OCI-M1 (cell line): ENCODE measurements at places on chromosomes 4 and X.
A peak's percentile ranks its signal among the peaks of the same experiment; 100 is the strongest.

DNA sequence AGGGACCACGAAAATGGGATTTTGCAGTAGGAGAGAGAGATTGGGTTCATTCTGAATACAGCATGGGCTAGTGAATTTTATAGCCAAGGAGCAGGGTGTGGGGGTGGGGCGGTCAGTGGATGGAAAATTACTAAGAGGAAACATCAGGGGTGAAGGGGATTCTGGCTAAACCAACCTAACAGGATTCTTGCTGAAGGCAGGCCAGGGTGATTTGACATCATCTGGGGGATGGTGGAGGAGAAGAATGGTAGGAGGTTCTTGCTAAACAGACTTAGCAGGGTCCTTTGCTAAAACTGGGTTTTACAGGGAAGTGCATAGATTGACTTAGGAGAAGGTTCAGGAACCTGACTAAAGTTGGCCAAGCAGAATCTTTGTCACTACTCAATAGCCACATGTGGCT lies 91.9 kb downstream of the DNAAF6 start:
- DNase-seq = no peak

GRCh38 chr4:185933078-185933581 lies 121.1 kb upstream of the SORBS2 start:
- DNase-seq = no peak

DNA sequence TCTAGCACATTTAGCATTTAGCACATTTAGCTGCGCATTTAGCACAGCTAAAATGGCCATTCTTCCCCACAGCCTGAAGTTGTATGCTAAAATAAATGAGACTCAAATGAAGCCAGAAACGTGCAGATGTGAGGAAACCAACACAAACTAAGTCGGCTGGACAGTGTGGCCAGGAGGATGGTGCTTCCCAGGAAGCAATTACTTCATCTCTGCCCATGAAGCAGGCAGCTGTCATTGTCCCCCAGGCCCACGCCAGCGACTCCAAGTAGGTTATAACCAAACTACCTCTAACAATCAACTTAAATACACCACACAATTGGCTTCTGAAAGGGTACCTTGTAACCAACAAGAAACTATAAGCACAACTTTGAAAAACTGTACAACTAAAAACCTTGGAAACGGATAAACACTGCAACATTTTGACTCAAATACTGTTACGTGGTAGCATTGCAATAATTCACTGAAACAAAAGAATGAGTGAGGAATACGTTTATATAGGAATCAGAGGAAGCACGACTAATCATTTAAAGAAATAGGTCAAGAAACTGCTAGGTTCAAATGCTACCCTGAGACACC lies 39.2 kb downstream of the AFAP1 start:
- DNase-seq = no peak

GRCh38 chr4:3644849-3645627 lies 112.8 kb upstream of the LRPAP1 start:
- no peak for DNase-seq

- DNase-seq = no peak
Measured at GRCh38 chrX:31388946-31389345, 317.1 kb upstream of the FTHL17 start.

- DNase-seq = peak; percentile 28
Measured at GRCh38 chr4:17494258-17495190, 17.4 kb downstream of the QDPR start.

DNA sequence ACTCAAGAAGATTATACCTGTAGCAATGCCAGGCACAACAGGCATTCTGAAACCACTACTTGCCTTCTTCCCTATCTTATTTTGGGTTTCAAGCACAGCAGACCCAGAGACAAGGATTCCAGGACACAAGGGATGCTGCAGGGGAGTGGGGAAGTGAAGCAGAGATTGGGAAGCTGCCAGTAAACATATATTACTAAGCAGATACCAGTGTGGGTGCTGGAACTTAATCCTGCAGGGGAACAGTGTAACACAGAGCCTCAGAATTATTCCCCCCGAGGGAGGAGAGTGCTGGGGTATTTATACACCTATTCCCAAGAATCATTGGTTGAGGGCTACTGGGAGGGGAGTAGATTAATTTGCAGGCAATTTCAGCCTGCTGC lies 33.3 kb upstream of the MAML3 start:
- DNase-seq = no peak

GRCh38 chr4:157004279-157005161 lies 32.9 kb upstream of the PDGFC start:
- peak; percentile 80 for DNase-seq

GRCh38 chrX:14948691-14949090 lies 75.5 kb downstream of the MOSPD2 start:
- no peak for DNase-seq

DNA sequence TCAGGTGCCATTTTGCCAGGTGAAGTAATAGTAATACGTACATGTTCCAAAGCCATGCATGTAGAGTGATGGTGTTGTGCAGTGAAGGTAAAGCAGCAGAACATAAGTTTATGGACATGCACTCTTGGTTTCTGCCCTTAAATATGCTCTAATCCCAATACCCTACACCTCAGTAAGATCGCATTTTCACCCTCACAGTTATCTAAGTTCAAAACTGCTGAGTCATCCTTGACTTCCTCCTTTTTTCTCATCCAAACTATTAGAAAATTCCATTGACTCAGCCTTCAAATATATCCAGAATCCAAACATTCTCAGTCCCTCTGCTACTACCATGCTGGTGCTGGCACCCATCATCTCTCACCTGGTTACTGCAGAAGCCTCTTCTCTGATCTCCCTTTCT lies 652.9 kb upstream of the IGFBP7 start:
- peak; percentile 76 for DNase-seq

DNA sequence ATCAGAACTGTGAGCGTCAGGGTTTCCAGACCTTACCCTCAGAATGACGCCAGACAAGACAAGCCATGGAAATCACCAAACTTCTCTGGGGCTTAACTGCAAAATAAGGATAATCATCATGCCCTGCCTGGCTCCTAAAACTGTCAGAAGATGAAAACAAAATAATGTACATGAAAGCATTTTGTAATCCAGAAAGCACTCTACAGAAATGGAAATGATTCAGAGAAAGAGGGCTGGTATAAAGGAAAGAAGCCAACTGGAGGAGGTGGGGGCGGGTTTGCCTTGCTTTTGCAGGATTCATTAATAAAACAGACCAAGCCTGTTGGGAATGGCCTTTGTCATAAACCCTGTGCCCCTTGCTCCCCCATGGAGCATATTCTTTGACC lies 47.3 kb downstream of the SEPSECS start:
- DNase-seq = no peak

DNA sequence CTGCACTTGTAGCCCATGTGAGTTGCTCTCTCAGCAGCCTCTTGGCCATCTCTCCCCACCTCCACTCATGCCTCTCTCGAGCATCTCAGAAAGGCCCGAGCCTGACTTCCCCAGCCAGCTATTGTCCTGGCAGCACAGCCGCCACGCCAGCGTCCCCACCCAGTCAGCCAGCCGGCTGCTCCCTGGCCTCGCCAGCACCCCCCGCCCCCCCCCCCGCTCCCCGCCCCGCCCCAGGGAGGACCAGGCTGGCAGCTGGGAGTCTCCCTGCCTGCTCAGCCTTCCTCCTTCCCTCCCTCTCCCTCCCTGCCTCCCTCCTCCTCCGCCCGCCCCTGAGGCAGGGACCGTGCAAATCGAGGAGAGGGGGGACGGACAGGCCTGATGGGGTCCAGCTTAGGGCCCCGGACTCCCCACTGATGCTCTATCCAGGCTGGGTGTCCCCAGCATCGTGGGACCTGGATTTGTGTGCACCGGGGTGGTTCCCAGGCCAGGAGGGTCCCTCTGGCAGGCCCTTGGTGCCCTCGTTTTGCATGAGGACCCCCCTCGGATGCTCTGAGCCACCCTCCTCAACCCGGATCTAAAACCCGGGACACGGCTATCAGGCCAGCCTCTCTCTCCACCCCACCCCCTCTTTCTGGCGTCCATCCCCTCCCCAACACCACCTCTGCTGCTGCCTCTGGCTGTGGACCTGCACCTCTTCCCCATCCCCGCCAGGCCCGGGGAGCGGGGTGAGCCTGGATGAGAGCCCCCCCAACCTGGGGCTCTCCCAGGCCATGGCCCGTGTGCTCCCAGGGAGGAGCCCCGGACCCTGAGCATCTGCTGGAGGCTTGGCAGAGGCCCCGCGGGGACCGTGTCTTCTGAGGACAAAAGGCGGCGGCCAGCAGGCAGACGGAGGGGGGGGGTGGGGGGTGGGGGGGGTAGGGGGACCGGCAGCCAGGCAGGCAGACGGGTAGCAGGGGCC lies at the start of gene GPR173:
Gene GPR173, plus strand, starts transcription at position 621 of the 958 bp plus-strand sequence. CDS start 27,833 bp downstream, outside the sequence.
- no peak for DNase-seq

DNA sequence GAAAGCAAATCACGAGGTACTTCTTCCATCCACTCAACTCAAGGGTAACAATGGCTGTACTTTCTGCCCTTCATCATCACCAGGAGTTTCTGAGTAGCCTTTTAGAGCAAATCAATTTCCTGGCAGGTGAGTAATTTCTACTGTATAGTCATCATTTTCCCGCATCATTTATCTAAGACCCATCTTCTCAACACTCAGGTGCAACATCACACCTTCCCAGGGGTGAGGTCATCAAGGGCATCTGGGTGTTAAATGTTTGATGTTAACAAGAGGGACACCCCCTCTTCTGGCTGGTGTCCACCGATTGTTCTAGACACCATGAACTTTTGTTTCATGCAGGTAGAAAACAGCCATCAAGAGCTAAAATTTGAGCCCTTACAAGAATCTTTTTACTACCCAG lies 313.4 kb upstream of the MAGEB2 start:
- no peak for DNase-seq

- DNase-seq = peak; percentile 42
Measured at GRCh38 chr4:90845777-90846176, 718.6 kb downstream of the CCSER1 start.

- no peak for DNase-seq
Measured at GRCh38 chr4:8579526-8580320, 469 bp upstream of the GPR78 start.

DNA sequence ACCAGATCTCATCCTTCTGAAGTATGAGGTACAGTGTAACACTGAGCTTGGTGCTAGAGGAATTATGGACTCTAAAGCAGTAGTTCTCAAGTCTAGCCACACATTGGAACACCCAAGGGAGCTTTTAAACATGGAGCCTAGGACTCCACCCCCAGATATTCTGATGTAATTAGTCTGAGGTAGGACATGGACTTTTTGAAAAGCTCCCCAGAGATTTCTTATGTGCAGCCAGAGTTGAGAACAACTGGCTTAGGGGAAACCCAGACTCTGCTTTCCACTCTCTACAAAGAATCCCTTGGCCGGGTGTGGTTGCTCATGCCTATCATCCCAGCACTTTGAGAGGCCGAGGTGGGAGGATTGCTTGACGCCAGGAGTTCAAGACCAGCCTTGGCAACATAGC lies 11.6 kb upstream of the GDPD2 start:
- DNase-seq = no peak

DNA sequence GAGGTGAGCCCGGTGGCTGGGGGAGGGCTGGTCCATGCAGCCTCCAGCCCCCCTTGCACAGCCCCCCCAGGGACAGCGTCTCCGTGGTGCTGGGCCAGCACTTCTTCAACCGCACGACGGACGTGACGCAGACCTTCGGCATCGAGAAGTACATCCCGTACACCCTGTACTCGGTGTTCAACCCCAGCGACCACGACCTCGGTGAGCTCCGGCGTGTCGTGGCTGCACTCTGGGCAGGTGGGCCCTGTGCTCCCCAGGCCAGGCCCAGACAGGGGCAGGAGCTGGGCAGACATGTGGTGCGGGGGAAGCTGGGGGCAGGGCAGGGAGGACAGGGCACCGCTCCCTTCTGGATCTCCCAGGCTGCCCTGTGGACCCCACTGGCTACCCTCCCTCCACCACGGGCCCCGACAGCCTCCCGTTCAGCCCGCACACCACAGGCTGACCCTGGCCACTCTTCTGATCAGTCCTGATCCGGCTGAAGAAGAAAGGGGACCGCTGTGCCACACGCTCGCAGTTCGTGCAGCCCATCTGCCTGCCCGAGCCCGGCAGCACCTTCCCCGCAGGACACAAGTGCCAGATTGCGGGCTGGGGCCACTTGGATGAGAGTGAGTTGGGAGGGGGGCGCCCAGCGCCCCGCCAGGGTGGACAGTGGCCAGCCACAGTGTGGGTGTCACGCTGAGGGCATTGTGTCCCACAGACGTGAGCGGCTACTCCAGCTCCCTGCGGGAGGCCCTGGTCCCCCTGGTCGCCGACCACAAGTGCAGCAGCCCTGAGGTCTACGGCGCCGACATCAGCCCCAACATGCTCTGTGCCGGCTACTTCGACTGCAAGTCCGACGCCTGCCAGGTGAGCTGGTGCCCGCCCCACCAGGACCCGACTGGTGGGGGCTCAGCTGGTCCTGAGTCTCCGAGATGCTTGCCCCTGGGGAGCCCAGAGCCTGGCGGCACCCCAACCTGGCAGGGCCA lies 5.9 kb downstream of the HGFAC start:
- DNase-seq = no peak

DNA sequence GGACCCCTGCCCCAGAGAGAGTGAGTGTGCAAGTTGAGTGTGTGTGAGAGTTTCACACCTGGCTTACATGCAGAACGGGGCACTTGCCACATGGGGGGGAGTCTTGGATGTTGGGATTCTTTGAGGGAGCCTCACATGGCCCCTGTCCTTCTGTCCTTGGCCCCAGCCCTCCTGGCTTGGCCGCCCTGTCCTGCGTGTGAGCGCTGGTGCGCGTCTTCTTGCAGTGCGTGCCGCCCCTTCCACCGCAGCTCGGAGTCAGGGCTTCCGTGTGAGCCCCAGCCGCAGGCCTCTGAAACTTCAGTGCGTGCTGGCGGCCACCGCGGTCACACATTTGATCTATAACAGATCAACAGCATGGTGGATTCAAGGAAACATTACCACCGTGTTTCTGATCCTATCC lies 30.1 kb upstream of the HGFAC start:
- no peak for DNase-seq

DNA sequence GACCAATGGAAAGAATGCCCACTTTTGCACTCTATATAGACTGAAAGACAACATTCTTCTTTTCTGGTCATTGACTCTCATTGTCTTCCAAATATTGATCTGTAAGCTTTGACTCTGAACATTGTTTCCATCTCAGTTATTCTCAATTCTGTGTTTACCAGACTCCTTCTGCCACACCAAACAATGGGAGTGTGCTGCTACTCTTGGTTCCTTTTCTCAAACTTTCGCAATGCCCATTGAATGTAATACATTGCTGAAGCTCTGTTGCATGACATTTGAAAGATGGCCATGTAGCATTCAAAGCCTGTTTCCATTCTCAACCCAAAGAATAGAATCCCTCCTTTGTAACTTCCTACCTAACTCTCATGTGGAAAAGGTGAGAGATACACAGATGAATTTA lies 136.2 kb downstream of the BTC start:
- no peak for DNase-seq

- no peak for DNase-seq
Measured at GRCh38 chr4:47744843-47745382, 93.0 kb downstream of the CORIN start.

DNA sequence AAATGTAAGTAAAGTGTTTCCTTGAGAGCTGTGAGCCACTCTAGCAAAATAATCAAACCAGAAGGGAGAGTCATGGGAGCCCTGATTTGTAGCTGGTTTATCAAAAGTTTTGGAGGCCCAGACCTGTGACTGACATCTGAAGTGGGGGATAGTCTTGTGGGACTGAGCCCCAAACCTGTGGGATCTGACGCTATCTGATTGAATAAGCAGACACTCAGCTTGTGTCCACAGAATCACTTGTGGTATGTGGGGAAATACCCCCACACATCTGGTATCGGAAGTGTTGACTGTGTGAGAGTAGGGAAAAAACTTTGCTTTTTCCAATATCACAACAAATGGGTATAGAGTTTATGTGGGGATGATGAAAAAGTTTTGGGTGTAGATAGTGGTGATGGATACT lies 35.4 kb downstream of the FUNDC1 start:
- DNase-seq = peak; percentile 17

- no peak for DNase-seq
Measured at GRCh38 chr4:138204507-138204906, 37.6 kb downstream of the SLC7A11 start.
